Stimulated activated CD4-positive, alpha-beta T cell treated with anti-CD3 and anti-CD28 coated beads, Interleukin-2, amount 100 ng/mL, for 48 hours (primary cell): ENCODE measurements at places on chromosomes 4 and X.
A peak's percentile ranks its signal among the peaks of the same experiment; 100 is the strongest.

DNA sequence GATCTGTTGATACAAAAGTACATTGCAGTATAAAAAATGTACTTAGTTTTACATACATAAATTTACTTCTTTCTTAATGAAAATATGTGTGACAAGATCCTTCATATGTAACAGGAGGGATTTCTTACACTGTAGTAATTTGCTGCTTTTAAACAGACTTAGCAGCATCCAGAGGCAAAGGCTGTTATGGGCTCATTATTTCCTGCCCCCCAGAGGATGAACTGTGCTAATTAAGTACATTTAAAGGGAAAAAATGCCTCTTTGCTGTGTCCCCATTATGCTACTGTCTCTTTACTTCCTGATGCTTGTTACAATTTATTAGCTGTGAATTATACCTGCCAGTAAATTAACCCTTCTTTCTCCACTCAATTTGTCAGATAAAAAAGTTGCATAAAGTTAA lies 47.1 kb downstream of the NDST3 start:
- no peak for DNase-seq

DNA sequence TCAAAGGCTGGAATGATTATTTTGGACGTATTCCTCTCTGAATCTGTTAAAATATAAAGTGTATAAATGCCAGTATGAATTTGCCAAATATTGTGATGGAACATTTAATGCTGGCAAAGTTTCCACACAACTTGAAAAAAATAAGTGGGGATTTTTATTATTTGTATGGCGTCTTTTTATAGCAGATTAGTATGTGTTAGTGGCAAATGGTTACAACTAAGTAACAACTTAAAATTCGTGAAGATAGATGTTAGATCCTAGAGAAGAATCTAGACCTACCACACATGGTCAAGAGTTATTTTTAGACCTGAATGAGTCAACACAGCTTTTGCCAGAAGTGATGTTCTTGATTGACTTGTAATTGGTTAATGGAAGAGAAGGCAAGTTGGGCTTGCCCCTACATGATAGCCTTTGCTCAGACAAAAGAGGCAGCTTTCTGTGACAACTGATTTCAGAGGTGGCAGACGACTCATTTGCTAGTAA lies 4.8 kb downstream of the CPE start:
- DNase-seq = no peak

DNA sequence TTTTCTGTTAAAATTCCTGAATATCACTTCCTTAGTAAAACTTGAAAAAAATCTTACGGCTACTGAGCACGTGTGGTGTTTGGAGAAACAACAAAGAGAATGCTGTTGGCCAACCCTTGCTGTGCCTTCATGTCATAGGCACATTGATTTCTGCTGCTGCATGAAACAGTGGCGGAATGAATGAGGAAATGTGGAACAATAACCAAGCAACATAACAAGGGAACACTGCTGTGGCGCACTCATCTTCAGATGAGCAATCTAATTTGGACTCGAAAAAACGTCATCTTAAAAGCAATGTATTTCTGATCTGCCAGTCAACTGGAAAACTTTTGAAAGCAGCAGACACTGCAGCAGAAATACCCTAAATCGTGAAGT lies 51.4 kb downstream of the PROM1 start:
- DNase-seq = no peak

- no peak for DNase-seq
Observed at GRCh38 chr4:134132086-134132783, 69.4 kb downstream of the PABPC4L start.

GRCh38 chrX:141278306-141278705 lies 36.0 kb upstream of the SPANXC start:
- DNase-seq = no peak

GRCh38 chr4:169142906-169143305 lies 127.8 kb downstream of the SH3RF1 start:
- DNase-seq = no peak

DNA sequence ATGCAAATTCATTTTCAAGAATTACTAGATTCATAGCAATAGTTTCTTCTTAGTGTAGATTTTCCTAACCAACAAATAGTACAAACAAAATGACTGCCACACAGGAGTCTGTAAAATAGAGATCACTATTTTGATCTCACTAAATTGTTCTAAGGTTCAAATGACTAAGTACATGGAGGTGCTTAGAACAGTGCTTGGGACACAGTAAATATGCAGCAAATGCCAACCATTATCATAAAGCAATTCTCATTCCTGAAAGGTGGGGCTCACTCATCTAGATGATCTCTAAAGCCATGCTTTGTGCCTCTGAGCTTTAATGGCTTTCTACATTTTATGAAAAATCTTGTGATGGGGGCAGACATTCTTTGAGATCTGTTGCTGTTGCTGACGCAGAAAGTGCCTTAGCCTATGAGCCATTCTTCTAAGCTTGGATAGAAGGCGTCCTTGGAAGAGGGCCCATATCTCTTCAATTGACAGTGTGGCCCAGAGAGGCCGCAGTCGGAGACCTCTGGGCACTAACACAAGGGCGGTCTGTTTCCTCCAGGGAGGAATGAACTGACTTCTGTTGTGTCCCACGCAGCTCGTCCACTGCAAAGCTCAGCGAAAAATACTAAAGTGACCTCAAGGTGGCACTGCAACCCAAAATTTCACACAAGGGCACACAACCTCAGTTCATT lies 23.5 kb downstream of the TLR10 start:
- peak; percentile 37 for DNase-seq

DNA sequence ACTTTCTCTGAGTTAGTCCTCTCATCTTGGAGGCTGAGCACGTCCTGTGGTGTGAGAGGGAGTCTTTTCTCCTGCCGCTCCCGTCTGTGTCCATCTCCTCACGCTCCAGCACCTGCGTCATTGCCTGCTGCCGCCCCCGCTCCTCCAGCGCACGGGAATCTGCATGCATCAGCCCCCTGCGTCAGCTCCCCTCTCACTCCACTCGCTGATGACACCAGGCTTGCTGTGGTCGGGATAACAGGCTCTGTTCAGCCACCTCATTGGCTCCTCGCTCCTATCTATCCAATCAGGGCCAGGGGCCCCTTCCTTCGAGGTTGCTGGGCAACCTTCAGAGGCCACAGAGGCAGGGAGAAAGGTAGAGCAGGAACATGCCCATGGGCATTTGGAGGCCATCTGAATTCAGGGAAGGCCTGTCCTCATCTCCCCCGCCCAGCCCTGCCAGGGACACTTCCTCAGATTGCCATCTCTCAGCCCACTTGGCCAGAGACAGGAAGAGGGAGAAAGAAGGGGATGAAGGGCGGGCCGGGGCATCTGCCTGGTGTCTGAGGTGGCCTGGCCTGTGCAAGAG lies 9.3 kb downstream of the ZNF185 start:
- no peak for DNase-seq

GRCh38 chrX:149513825-149514428 lies 8.8 kb upstream of the IDS start:
- no peak for DNase-seq

GRCh38 chrX:15646543-15646942 lies 18.1 kb downstream of the CLTRN start:
- DNase-seq = no peak

GRCh38 chr4:155722336-155722735 lies 36.5 kb upstream of the GUCY1B1 start:
- no peak for DNase-seq

DNA sequence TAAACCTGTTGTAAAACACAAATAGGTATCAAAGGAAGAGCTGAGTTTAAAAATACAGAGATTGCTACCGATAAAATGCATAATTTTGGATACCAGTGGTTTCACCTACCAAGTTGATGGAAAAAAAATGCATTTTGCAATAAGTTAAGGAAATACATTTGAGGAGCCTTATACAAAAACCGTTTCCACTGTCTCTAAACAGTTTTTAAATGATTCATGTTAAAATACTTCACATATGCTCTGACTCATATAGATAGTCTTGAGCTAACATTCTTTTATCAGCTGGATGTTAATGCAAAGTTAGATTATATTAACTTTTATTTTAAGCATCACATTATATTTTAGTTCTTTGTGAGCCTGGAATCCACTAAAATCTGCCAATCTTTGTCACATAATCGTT lies 50.6 kb upstream of the ANKRD17 start:
- no peak for DNase-seq

- DNase-seq = no peak
Observed at GRCh38 chrX:68703369-68703768, 55.9 kb downstream of the STARD8 start.
